ENCODE measurements at places on chromosomes 16 and 17. TPM values are rescaled to one million over a fixed set of nuclear protein-coding genes. Genes with fewer than 3 reads are reported as not detected.
A peak's percentile ranks its signal among the peaks of the same experiment; 100 is the strongest.

The FBXW10 gene
- 0.15 TPM for total RNA-seq

The HBQ1 gene
- total RNA-seq: not detected

The TNP2 gene
- total RNA-seq: not detected

GRCh38 chr17:63973930-63974593, 1.3 kb upstream of the SCN4A start:
- DNase-seq: peak; percentile 63
- H3K27ac ChIP-seq: peak overlapping the region; percentile 95
- no peaks in the 10 kb centered on the region for H3K27me3 ChIP-seq

GRCh38 chr16:57044931-57045693, 47.3 kb upstream of the CPNE2 start:
- H3K4me3 ChIP-seq: no peak overlapping the region
- DNase-seq: no peak
- H3K4me1 ChIP-seq: no peaks in the 10 kb centered on the region
- H3K36me3 ChIP-seq: no peaks in the 10 kb centered on the region
- H3K27ac ChIP-seq: no peak overlapping the region
- no peaks in the 10 kb centered on the region for H3K27me3 ChIP-seq

The CDRT4 gene
- 8.9 TPM for total RNA-seq

The CES1 gene
- total RNA-seq: not detected

The ITGA2B gene
- total RNA-seq: 3.1 TPM

GRCh38 chr17:50059256-50059655, 3.3 kb downstream of the ITGA3 start:
- H3K4me1 ChIP-seq: peaks cover 79% of the 10 kb centered on the region
- peak overlapping the region; percentile 90 for H3K4me3 ChIP-seq
- no peaks in the 10 kb centered on the region for H3K27me3 ChIP-seq
- H3K27ac ChIP-seq: peak overlapping the region; percentile 96

GRCh38 chr16:79599837-79600637, 500 bp downstream of the MAF start:
- no peak for DNase-seq
- no peaks in the 10 kb centered on the region for H3K36me3 ChIP-seq
- H3K27ac ChIP-seq: no peak overlapping the region

GRCh38 chr17:76567634-76568432, 17.8 kb downstream of the ST6GALNAC2 start:
- H3K4me3 ChIP-seq: no peak overlapping the region
- peak overlapping the region; percentile 2 for H3K27ac ChIP-seq
- DNase-seq: peak; percentile 22
- H3K4me1 ChIP-seq: peaks cover 27% of the 10 kb centered on the region
- peaks cover 30% of the 10 kb centered on the region for H3K36me3 ChIP-seq
- no peaks in the 10 kb centered on the region for H3K27me3 ChIP-seq

The ZNF771 gene
- 4.3 TPM for total RNA-seq

The STX1B gene
- 1.5 TPM for total RNA-seq

The TBC1D28 gene
- total RNA-seq: not detected

- no peak overlapping the region for H3K4me3 ChIP-seq
- peaks cover 20% of the 10 kb centered on the region for H3K4me1 ChIP-seq
- no peak for DNase-seq
- H3K27ac ChIP-seq: no peak overlapping the region
- H3K36me3 ChIP-seq: no peaks in the 10 kb centered on the region
- H3K27me3 ChIP-seq: no peaks in the 10 kb centered on the region
Measured at GRCh38 chr16:85338989-85339685, 226.9 kb upstream of the CIBAR2 start.

GRCh38 chr17:77427391-77427991, 286.7 kb downstream of the SEC14L1 start:
- H3K36me3 ChIP-seq: peaks cover 6% of the 10 kb centered on the region
- peaks cover 76% of the 10 kb centered on the region for H3K4me1 ChIP-seq
- H3K27me3 ChIP-seq: no peaks in the 10 kb centered on the region
- peak; percentile 88 for DNase-seq
- H3K4me3 ChIP-seq: peak overlapping the region; percentile 8

The CHST5 gene
- total RNA-seq: 0.29 TPM

The CCL8 gene
- not detected for total RNA-seq

DNA sequence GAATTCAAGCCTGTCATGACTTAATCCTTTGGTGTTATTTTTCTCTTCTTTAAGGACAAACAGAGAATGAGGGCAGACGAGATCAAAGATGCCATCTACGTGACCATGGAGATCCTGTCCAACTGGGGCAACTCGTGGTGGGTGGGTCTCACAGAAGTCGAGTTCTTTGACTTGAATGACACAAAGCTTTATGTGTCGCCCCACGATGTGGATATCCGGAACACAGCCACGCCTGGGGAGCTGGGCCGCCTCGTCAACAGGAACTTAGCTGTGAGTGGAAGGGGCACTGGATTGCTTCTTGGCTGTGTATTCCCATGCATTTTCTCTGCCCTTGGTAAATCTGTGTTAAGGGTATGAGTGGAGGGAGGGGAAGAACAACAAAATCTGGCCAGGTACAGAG, 158.7 kb downstream of the KATNIP start:
- no peak for DNase-seq
- H3K4me1 ChIP-seq: no peaks in the 10 kb centered on the region
- H3K27ac ChIP-seq: no peak overlapping the region
- H3K27me3 ChIP-seq: no peaks in the 10 kb centered on the region
- H3K36me3 ChIP-seq: no peaks in the 10 kb centered on the region
- no peak overlapping the region for H3K4me3 ChIP-seq

DNA sequence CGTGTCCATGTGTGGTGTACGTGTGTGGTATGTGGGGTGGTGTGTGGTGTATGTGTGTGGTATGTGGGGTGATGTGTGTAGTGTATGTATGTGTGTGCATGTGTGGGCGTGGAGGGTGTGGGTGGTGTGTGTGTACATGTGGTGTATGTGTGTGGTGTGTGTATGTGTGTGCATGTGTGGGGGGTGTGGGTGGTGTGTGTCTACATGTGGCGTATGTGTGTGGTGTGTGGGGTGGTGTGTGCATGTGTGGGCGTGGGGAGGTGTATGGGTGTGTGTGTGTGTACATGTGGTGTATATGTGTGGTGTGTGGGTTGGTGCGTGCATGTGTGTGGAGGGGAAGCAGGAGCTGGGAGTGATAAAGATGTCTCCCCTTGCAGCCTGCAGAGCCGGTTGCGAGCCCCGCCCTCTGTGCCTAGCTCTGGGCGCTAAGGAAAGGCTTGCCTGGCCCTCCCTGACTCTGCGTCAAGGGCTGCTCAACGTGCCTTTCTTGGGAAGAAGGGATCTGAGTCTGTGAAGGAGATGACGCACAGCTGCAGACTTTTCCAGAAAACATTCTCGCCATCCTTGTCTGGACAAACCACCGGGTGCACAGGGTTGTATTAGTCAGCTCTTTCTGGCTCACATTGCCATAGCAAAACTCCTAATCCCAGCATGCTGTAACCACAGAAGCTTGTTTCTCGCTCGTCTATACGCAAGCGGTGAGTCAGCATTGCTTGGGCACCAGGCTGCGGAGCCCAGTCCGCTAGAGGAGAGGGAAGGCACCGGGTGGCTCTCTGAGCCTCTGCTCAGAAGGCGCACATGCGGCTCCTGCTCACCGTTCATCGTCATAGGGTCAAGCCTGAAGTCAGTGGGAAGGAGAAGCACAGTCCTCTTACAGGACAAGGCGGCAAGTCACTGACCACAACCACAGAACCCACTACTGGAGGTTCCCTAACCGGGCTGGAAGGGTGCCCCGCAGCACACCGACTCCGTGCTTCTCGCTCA, 2.0 kb upstream of the CD300H start:
- H3K27me3 ChIP-seq: peaks cover 30% of the 10 kb centered on the region
- H3K36me3 ChIP-seq: no peaks in the 10 kb centered on the region
- H3K27ac ChIP-seq: peak overlapping the region; percentile 88
- H3K4me1 ChIP-seq: peaks cover 14% of the 10 kb centered on the region
- H3K4me3 ChIP-seq: no peak overlapping the region

- H3K27me3 ChIP-seq: no peaks in the 10 kb centered on the region
- no peaks in the 10 kb centered on the region for H3K4me1 ChIP-seq
- H3K36me3 ChIP-seq: no peaks in the 10 kb centered on the region
- no peak overlapping the region for H3K4me3 ChIP-seq
- H3K27ac ChIP-seq: no peak overlapping the region
- no peak for DNase-seq
Measured at GRCh38 chr16:23987443-23987842, 151.7 kb downstream of the PRKCB start.

The CCL16 gene
- not detected for total RNA-seq

The SALL1 gene
- total RNA-seq: not detected

GRCh38 chr16:49203361-49203760, 78.3 kb downstream of the CBLN1 start:
- no peaks in the 10 kb centered on the region for H3K4me1 ChIP-seq
- no peak overlapping the region for H3K27ac ChIP-seq
- DNase-seq: no peak
- no peaks in the 10 kb centered on the region for H3K36me3 ChIP-seq

GRCh38 chr16:86879268-86879667, 300.9 kb downstream of the FOXL1 start:
- no peaks in the 10 kb centered on the region for H3K27me3 ChIP-seq
- H3K27ac ChIP-seq: no peak overlapping the region
- peaks cover 7% of the 10 kb centered on the region for H3K4me1 ChIP-seq
- no peak overlapping the region for H3K4me3 ChIP-seq

DNA sequence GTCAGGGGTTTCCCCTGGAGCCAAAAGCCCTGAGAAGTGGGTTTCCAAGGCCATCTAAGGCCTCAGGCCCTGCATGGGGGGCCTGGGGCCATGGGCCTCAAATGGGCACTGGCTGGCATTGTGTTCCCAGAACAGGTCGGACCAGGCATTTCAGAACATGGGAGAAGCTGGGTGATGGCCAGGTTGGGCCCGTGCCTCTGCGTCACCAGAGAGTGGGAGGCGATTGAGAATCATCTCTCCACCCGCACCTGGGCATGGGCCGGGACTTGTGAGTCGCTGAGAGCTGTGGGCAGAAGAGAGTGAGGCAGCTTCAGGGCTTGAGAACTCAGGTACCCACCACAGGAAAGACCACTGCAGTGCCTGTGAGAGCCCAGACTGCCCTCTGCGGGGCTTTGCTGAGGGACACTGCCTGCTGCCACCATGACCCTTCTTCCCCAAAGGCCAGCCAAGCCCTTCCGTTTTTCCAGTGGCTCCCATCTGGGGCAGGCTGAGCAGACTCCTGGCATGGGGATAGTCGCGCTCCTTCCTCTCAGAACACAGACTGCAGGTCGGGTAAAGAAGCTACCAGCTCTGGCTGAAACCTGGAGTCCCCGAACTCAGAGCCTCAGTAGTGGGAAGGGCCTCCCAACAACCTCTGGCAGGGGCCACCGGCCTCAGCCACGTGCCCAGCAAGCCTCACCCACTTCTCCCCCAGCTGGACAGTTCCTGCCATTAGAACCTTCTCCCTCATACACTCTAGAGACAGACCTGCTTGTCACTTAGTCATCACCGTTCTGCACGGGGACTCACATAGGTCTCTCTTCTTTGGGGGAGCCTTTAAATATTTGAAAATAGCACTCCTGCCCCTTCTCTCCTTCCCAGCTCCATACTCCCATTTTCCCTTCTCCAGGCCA, 1.6 kb downstream of the RAB11FIP4 start:
- no peaks in the 10 kb centered on the region for H3K4me1 ChIP-seq
- no peaks in the 10 kb centered on the region for H3K36me3 ChIP-seq
- H3K27ac ChIP-seq: no peak overlapping the region

DNA sequence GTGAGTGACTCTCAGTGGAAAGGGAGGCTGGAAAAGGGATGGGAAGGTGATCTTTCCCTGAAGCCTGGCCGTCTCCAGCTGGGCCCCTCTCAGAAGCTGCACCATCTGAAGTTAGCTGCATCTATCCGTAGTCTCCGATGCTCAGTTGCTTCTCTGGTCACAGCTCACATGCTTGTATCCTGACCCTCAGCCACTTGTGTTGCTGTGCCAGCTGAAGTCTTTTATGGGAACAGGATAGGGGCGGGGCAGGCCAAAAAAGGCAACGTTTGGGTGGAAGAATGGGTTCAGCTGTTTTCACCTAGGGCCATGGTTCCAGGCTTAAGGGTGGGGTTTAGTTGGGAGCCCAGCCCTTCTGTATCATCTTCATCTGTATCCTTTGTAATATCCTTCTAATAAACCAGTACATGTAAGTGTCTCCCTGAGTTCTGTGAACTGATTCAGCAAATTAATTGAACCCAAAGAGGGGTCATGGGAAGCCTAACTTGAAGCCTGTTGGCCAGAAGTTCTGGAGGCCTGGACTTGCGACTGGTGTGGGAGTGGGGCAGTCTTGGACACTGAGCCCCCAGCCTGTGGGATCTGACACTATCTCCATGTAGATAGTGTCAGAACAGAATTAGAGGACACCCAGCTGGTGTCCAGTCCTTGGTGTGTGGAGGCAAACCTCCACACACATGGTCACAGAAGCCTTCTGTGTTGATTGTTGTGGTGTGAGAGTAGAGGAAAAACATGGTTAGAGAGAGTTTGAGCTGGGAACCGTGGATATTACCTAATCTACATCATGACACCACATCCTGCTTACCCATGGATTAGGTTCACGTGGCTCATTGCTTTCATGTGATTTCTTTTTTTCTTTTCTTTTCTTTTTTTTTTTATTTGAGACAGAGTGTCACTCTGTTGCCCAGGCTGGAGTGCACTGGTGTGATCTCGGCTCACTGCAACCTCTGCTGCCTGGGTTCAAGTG, 49.3 kb upstream of the FBXO47 start:
- H3K27me3 ChIP-seq: no peaks in the 10 kb centered on the region
- H3K4me1 ChIP-seq: no peaks in the 10 kb centered on the region
- no peak overlapping the region for H3K27ac ChIP-seq
- no peak for DNase-seq

The NOD2 gene
- not detected for total RNA-seq

DNA sequence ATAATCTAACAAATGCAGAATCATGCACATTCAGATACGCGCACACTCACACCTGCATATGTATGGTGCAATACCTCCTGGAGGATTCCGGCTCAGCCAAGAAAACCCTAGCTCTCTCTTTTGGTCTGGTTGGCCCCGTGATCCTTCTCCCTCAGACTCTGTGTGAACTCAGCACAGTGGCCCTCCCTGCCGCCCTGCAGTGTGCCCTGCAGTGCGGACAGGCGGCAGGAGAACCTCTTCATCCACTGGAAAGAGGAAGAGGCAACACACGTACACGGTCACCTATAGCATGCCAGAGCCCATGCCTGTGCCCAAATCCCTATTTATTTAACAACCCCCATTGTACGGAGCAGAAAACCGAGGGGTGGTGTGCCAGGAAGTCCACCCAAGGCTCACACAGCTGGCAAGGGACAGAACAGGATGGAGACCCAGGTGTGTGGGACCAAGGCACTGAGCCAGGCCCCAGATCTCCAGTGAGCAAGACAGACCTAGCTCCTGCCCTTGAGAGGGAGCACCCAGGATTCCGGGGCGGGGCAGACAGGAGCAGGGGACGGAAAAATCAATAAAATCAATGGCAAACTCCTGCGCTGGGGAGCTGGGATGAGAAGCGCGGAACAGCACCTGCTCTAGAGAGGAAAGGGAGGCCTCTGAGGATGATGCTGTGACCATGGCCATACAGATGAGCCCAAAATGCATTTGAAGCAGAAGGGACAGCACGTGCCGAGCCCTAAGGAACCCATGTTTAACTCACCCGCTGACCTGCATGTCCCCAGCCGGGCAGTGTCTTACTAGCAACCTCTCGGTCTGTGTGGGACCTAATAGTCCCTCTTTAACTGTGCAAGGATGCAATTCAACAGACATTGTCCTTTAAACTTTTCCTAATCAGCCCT, 54.7 kb upstream of the CIBAR2 start:
- H3K36me3 ChIP-seq: no peaks in the 10 kb centered on the region
- H3K4me1 ChIP-seq: peaks cover 8% of the 10 kb centered on the region
- H3K27me3 ChIP-seq: no peaks in the 10 kb centered on the region
- no peak overlapping the region for H3K27ac ChIP-seq

- no peaks in the 10 kb centered on the region for H3K4me1 ChIP-seq
- H3K4me3 ChIP-seq: no peak overlapping the region
- H3K27ac ChIP-seq: no peak overlapping the region
- no peaks in the 10 kb centered on the region for H3K27me3 ChIP-seq
Measured at GRCh38 chr16:84194470-84195200, 3.7 kb downstream of the ADAD2 start.

All from PC-3 (cell line).